ENCODE measurements at places on chromosomes 16 and 17. TPM values are rescaled to one million over a fixed set of nuclear protein-coding genes. Genes with fewer than 3 reads are reported as not detected.

The C17orf50 gene
- polyA plus RNA-seq, result not detected

The CHP2 gene
- 1.0 TPM for polyA plus RNA-seq

The CCL16 gene
- polyA plus RNA-seq, result not detected

The MSLN gene
- 12.1 TPM for polyA plus RNA-seq

The HEATR9 gene
- not detected for polyA plus RNA-seq

The ZFPM1 gene
- polyA plus RNA-seq, result 2.2 TPM

The FBXW10 gene
- 0.74 TPM for polyA plus RNA-seq

The HOXB7 gene
- polyA plus RNA-seq, result 44.7 TPM

The SCIMP gene
- 1.0 TPM for polyA plus RNA-seq

The TBC1D3G gene
- not detected for polyA plus RNA-seq

The SLFN13 gene
- 23.8 TPM for polyA plus RNA-seq

The ANTKMT gene
- polyA plus RNA-seq, result 8.4 TPM

The RNF222 gene
- polyA plus RNA-seq, result 0.04 TPM

The DNAH3 gene
- 0.47 TPM for polyA plus RNA-seq

DNA sequence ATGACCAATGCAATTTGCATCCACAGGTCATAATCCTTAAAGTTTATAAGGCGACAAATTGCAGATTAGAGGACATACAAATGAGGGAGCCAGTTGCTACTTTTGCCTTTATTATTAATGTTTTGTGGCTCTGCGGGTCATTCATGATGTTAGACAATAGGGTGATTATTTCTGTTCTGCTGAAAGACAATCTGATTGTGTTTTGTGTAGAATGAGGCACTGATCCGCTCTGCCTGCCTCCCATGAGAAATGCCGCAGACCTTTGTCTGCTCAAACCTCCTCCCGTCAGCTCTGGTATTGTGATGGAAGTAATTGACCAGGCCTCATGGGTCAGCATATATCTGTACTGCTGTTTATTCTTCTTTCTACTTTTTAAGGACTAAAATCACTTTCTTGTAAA lies 224.9 kb downstream of the PRKCA start:
- no peak for DNase-seq

- peak; percentile 40 for DNase-seq
These were observed at the start of gene SEZ6 for GRCh38 chr17:29005936-29006511. TSS of gene SEZ6 (minus strand) at chr17:29006033. CDS start at chr17:29005869, 164 bp downstream.

DNA sequence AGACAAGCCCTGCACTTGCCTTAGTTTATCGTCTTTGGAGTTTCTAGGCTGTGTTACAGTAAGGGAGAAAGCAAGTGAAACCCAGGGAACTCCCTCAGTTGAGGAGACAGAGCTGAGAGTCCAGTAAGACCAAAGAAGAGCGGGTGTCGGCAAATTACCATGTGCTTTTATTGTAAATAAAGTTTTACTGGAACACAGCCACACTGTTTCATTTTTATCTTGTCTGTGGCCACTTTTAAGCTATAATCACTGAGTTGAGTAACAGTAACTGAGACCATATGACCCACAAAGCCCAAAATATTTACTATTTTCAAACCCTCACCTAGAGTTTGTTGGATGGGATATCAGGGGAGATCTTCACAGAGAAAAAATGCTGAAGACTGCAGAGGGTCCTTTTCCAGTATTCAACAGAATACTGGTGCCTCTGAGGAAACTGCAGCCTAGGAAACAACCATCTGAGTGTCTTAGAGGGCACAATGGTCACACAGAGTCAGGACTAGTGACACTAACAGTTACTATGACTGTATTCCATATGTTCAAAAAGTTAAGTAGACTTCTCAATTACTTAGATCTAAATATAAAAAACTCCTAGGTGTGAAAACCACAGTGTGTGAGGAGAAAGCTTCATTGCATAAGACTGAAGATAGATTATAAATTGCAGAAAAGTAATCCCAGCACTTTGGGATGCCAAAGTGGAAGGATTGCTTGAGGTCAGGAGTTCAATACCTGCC lies 351.1 kb upstream of the TBX2 start:
- DNase-seq, result no peak

DNA sequence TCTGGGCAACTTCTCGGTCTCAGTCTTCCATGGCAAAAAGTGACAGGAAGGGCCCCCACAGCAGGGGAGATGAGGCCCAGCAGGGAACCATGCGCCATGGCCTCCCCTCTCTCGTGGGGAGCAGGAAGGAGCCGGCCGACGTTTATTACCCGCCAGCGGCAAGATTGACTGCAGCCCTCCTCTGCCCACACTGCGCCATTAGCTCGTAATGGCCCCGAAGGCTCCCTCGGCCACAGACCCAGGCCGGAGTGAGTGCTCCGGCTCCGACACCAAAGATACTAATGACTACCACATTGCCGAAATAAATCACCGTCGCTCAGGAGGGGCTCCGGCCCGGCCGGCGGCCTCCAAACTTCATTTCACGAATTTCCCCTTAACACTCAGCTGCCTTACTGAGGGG lies 226.9 kb downstream of the C16orf78 start:
- no peak for DNase-seq

DNA sequence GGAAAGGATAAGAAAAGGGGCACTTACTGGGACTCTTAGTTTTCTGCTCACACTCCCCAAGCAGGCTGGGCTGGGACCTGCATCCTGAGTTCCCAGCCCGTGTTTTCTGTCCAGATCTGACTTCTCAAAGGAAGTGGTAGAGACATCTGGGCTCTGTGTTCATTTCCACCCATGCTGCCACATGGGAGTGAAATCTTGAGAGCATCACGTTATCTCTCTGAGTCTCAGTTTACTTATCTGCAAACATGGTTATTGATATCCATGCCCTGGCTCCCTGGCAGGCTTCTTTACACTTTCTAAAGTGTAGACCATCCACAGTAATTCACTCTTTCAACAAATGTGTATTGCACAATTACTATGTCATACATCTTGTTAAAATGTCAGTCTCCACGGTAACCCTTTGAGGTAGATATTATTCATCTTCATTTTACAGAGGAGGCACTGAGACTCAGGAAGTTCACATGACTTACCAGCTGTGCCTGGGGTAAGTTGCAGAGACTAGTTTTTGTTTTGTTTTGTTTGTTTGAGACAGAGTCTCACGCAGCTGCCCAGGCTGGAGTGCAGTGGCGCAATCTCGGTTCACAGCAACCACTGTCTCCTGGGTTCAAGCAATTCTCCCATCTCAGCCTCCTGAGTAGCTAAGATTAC lies 3.4 kb downstream of the ZNF688 start:
- DNase-seq, result no peak

- no peak for DNase-seq
These were observed 4.1 kb downstream of the AOC3 start for GRCh38 chr17:42855048-42855596.

DNA sequence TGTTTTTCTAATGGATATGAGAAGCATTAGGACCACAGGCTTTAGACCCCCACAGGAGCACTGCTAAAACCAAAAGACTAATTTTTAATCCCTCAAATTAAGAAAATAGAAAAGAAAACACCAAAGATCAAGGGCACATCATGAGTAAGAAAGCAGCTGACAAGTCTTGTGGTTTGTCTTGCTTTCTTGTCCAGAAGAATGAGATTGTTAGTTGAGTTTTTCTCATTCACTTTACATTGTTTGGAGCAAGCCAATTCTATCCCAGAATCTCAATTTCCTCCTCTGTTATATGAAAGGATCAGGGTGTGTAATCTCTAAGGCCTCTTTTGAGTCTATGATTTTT lies 899.0 kb downstream of the KCNJ2 start:
- DNase-seq, result no peak

- DNase-seq, result no peak
These were observed 3.1 kb upstream of the KRT36 start for GRCh38 chr17:41492771-41493170.

- no peak for DNase-seq
These were observed 12.5 kb downstream of the ABCC3 start for GRCh38 chr17:50647187-50647586.

- peak; percentile 63 for DNase-seq
These were observed at the start of gene TMC7 for GRCh38 chr16:18983565-18984434. TSS of gene TMC7 (plus strand) at chr16:18983934. CDS start at chr16:18984064, 130 bp downstream.

DNA sequence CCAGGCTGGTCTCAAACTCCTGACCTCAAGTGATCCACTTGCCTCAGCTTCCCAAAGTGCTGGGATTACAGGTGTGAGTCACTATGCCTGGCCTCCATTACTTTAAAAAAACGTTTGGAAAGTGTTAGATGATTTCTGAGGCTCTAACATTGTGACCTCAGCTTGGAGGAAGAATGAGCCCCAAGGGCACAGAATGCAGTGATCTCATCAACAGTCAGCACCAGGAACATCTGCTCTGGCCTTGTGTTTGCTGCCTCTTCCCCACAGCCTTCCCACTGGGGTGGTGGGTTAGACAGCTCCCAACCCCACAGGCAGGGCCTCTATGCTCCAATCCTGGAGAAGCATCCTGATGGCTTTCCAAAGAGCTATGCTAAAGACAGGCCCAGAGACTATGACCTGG lies 37.7 kb upstream of the SREBF1 start:
- DNase-seq, result no peak

GRCh38 chr16:68229431-68230175 lies 6.3 kb downstream of the ESRP2 start:
- DNase-seq, result no peak

DNA sequence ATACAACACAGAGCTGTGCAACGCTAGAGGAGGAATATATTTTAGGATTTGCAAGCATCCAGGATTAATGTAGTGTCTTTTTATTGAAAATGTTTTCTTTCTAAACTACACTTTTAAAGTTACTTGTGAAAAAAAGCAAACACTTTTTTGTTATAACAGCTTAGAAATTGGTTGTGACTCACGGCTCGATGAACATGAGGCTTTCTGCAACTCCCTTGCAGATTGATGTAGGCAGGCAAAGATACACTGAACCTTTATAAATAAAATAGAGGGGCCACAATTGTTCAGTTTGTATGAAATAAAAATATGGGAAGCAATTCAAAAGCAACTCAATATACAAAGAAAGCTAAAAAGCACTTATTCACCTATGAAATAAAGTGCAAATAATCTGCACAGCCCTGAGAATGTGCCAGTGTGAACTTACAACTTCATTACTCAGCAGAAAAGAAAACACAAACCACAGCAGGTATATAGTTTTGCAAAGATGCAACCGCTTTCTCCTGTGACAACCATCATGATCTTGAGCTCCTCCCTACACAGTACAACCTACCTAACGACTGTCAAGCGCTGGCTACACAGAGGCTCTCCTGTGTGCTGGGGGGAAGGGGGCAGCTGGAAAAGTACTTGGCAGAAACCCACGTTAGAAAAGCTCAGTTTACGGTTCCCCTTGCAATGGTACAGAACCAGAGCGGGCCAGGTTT lies 948 bp downstream of the LUC7L start:
- no peak for DNase-seq

DNA sequence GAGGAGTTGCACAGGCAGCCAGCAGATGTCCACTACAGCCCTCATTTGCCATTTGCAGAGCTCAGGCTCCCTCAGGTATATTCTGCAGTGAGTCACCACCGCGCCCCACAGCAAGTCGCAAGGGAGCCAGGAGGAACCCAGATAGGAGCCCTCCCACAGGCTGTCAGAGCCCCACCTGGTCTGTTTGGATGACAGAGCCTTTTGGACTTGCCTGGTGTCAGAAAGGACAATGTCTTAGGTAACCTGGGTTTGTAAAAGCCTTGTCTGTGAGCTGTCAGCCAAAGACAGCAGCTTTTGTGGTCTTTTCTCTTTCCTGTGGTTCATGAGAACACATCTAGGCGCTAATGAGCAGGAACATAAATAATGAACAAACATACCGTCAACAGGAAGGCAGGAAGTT lies 70.9 kb downstream of the GNAO1 start:
- DNase-seq, result no peak

GRCh38 chr16:64121473-64121872 lies 1000.4 kb downstream of the CDH11 start:
- DNase-seq, result no peak

DNA sequence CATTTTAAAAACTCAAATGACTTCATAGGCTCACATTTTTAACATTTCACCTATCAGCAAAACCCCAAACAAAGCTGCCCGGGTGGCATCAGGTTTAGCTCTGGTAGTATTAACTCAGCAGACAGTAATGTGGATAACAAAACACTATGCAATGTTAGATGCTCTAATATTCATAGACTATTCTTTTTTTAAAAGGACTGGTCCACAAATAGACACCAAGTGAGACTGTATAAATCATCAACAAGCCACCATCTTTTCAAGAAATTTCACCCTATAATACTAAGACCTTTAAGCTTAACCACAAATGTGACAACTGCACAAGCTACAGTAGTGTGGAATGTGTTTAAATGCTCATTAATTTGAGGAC lies 20.2 kb downstream of the SNN start:
- DNase-seq, result no peak

DNA sequence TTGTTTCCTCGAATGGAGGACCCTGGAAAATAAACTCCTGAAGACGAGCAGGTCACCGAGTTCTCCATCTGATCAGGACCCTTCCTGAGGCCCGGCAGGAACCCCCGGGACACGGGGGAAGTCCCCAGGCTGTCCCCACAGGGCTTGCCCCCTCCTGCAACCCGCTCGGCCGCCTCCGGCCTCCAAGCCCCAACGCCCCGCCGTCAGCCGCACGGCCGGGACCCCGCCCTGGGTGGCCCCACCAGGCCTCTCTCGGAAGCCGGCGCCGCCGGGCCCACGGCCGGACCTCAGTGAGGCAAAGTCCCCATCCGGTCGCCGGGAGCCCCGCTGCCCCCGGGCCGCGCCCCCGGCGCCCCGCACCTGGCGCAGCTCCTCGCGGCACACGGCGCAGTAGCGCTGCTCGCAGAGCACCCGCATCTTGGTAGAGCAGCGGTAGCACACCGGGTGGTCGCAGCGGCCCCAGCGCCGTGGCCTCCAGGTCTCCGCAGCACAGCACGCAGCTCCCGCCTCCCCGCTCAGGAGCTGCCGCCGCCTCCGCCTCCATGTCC lies 383 bp downstream of the ZNF598 start:
- no peak for DNase-seq

DNA sequence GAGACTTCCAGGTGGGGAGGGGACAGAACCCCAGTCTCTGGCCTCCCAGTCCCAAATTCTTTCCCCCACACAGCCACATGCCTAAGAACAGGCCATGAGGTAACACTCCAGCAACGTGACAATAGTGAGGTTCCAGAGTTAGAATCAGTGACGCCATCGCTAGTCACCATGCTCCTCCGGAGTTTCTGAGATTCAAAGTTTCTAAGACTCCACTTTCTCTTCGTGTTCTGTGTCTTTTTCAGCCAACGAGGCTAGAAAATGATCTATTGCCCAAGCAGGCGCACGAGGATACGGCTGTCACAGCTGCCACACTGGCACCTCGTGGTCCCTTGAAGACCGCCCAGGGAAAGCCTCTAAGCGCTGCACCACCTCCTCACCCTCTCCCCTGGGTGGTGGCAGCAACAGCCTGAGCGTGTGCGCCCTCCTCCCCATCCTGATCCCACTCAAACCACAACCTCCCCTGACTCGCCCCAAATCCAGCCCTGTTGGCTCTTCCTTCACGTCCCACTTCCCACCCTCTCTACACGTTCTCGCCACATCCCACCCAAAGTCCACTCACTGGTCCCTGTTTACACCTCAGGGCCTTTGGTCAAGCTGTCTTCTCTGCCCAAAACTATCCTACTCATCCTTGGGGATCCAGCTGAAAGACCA lies 1.0 kb downstream of the MCRIP1 start:
- no peak for DNase-seq

GRCh38 chr17:19003543-19004420 lies 782 bp downstream of the FAM83G start:
- no peak for DNase-seq

- DNase-seq, result no peak
These were observed 10.6 kb downstream of the SLC16A3 start for GRCh38 chr17:82239401-82239925.

All from right renal cortex interstitium (tissue), 3 donors.